ENCODE measurements at places on chromosomes 3 and 15.
A peak's percentile ranks its signal among the peaks of the same experiment; 100 is the strongest.

- DNase-seq: no peak
Measured at GRCh38 chr3:138135146-138135832, 3.1 kb upstream of the A4GNT start.

- peak; percentile 27 for DNase-seq
Measured at GRCh38 chr3:127610105-127610504, 11.9 kb downstream of the MCM2 start.

DNA sequence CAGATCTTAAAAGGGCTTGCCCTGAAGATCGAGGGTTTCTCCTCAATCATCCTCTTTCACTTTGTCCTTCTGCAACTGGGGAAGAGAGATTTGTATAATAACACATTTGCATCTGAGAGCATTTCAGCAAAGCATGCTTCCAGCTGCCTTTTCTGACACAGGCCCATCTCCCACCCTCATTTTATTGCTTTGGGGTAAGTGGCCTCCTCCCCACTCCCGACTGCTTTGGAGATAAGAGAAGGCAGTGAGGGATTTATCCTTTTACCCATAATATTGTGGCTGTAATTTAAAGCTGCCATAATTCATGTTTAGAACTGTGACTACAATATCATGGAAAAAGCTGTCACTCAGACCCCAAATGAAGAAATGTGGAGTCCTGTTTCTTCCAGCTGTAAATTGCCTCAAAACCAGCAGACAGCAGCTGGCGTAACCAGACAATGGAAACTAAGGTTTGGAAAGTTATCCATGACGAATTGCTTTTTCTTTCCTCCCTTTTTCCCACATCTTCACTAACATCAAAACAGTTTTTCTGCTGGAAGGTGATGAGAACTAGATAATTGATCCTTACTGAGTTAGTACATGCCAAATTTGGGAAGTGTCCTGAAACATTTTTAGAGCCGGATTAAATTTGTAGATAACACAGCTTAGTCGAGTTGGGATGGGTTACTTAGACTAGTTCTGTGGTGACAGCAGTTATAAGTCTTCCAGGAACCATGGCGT is 104.2 kb upstream of the PFN2 start:
- DNase-seq: no peak

DNA sequence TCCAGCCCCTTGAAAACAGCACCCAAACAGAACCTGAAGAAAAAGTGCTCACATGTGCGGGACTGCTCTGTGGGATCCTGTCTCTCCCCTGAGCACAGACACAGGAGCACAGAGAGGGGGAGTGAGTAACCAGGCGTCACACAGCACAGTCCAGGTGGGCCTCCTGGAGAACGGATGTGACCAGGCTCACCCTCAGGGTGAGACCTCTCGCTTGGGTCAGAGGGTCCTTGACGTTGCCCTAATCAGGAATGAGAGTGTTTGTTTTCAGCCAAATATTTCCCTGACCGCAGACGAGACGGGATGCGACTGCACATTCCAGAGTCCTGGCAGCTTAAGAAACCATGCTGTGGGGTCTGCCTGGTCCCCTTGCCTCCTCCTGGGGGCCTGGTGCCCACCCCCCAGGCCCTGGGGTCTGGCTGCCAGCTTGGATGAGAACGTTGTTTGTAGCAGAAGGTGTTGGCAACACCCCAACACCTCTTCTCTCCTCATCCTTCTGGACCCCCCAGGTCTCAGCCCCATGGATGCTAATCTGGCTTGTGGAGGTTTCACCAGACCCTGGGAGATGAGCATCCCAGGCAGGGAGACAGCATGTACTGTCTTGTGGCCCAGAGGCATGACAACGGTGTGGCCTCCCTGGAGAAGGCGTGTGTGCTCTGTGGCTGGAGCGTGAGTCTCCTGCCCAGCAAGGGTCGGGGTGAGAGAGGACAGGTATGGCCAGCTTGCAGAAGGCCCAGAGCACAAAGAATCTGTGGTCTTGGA is 42.1 kb upstream of the SLC6A6 start:
- no peak for DNase-seq

- DNase-seq: no peak
Measured at GRCh38 chr3:32602206-32602605, 31.5 kb upstream of the DYNC1LI1 start.

- no peak for DNase-seq
Measured at GRCh38 chr15:37370941-37371340, 270.6 kb upstream of the MEIS2 start.

- no peak for DNase-seq
Measured at GRCh38 chr15:55700876-55701275, 42.1 kb downstream of the PRTG start.

- DNase-seq: no peak
Measured at GRCh38 chr15:67696087-67696486, 129.2 kb upstream of the SKOR1 start.

- DNase-seq: no peak
Measured at GRCh38 chr3:126131881-126132750, 48.2 kb upstream of the SLC41A3 start.

DNA sequence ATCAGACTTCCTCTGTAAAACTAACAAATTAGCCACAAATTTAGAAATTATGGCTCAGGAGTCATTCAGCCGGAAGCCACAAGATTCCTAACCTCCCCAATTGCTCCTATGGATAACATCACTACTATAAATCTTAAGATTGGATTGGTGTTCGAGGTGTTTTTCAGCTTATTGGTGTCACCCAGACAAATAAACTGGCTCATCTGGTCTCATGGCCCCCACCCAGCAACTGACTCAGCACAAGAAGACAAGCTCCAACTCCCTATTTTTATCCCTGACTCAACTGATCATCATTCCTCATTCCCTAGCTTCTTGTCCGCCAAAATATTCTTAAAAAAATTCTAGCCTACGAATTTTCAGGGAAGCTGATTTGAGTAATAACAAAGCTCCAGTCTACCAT is 135.1 kb upstream of the STRIT1 start:
- DNase-seq: peak; percentile 94

DNA sequence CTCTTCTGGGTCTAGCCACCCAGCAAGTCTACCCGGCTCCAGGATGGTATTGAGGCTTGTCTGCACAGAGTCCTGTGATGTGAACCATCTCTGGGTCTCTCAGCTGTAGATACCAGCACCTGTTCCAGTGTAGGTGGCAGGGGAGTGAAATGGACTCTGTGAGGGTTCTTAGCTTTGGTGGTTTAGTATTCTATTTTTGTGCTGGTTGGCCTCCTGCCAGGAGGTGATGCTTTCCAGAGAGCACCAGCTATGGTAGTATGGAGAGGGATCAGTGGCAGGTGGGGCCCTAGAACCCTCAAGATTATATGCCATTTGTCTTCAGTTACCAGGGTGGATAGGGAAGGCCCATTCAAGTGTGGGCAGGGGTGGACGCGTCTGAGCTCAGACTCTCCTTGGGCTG is 283.4 kb upstream of the LYSMD4 start:
- no peak for DNase-seq

- no peak for DNase-seq
Measured at GRCh38 chr15:35705030-35705883, 159.3 kb upstream of the DPH6 start.

- DNase-seq: peak; percentile 67
Measured at GRCh38 chr15:39125904-39126303, 455.0 kb upstream of the THBS1 start.

DNA sequence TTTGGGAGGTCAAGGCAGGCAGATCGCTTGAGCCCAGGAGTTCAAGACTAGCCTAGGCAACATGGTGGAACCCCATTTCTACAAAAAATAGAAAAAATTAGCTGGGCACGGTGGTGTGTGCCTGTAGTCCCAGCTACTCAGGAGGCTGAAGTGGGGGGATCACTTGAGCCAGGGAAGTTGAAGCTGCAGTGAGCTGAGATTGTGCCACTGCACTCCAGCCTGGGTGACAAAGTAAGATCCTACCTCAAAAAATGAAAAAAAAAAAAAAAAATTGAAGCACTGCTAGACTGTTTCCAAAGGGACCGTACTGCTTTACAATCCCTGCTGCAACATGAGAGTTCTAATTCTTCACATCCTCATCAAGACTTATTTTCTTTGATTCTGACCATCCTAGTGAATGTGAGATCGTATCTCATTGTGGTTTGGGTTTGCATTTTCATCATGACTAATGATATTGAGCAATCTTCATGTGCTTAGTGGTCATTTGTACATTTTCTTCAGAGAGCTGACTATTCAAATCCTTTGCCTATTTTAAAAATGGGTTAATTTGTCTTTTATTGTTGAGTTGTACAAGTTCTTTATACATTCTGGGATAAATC is 10.8 kb downstream of the CMTM8 start:
- peak; percentile 96 for DNase-seq

- no peak for DNase-seq
Measured at GRCh38 chr15:40714144-40714543, 19.2 kb downstream of the RAD51 start.

DNA sequence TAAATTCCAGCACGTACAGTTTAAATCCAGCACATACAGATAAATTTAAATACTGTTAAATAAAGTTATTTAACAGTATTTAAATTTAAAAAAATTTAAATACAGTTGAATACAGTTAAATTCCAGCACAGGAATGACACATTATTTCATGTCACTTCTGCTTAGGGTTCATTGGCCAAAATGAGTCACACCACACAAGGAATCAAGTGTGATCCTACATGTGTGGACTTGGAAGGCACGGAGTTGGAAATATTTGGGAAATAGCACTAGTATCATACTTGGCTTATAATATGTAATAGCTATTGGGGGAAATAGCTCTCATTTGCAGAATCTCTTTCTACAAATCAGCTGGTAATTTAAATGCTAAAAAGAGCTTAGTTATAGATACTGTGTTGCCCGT is 10.6 kb downstream of the RAB7A start:
- peak; percentile 66 for DNase-seq

- DNase-seq: no peak
Measured at GRCh38 chr15:82726816-82727215, 17.1 kb upstream of the AP3B2 start.

GRCh38 chr3:87120881-87121280 is 106.2 kb upstream of the CHMP2B start:
- no peak for DNase-seq

DNA sequence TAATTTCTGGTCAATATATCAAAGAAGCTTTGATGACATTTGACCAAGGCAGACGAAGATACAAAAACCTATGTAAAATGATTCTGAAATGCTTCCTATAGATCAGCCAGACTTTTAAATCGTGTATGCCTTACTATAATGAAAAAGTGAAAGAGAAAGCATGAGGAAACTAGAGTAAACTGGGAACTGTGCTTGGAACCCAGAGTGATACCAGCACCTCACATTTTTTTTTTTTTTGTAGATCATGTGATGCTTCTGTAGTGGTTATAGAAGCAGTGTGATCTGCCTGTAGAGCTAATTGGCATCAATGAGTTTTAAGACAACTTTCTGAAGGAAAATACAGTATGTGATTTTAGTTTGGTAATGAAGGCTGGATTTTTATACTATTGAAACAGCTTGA is 150.7 kb downstream of the NLGN1 start:
- no peak for DNase-seq

DNA sequence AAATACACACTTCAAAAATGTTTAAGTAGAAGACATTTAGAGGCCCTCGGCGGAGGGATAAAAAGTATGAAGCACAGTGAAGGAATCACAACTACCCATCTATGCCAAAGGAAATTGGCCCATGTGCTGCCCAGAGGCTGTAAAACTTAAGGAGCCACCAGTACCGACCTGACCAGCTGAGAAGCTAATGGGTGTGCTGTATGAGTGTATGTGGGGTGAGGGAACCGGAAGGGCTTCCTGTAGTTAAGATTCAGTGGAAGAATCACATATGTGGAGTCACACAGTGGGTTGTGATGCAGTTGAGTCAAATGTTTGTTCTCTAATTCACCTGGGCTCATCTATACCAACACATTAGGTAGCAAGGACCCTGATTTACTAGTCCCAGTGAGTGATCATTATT is 516.0 kb upstream of the IL12A start:
- no peak for DNase-seq

DNA sequence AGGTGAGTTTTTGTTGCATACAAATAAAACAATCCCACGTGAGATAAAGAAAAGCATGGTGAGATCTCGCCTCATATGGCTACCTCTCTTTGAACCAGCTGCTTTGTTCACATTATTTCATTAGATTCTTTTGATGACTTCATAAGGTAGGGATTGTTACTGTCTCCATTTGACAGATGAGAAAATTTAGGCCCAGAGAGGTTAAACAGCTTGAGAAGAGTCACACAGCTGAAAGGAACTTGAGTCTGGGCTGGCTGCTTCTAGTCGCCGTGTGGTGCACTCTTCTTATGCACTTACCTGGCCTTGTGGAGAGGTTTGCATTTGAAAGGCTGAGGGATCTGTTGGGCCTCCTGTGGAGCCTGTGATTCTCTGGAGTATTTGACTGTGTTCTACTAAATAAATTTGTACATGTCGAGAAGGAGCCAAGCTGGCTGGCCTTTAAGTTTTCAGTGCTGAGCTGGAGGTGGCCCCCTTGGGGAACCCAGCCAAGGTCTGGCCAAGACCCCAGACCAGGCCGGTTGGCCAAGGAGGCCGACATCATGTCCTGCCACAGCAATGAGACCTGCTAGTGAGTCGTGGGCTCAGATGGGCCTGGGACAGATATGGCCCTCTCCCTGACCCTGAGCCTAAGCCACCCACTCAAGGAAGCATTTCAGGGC is 125.1 kb downstream of the SMAD6 start:
- no peak for DNase-seq

- DNase-seq: peak; percentile 67
Measured at GRCh38 chr15:42494998-42495360, 455 bp upstream of the SNAP23 start.

- no peak for DNase-seq
Measured at GRCh38 chr15:86852741-86853140, 773.1 kb downstream of the AGBL1 start.

DNA sequence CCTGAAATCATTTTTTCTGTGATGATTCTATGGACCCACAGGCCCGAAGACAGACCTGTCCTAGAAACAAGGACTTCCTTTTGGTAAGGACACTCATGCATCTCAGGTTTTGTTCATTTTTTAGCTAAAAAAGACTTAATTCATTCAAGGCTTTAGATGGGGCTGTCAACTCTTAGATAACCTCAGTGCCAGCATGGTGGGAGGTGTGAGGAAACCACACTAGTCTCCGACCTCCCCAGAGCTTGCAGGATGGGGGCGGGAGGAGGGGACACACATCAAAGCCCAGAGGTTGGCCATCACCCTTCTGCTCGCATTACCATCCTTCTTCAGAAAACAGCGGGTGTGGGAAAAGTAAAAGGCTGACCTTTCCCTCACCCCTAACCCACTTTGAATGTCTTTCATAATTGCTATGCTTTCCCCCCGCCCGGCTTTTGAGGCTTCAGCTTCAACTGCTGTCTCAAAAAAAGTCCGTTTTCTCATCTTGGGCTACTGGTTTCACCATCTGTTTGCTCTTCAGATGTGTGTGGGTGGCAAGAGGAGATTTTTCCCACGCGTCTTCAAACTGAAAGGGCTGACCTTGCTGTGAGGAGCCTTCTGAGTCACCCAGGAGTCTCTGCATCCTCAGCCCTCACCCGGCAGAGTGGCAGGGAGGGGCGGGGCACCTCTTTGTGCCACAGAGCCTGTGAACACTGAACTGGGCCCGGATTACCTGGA is 27.6 kb upstream of the CXCR6 start:
- peak; percentile 94 for DNase-seq

- peak; percentile 12 for DNase-seq
Measured at GRCh38 chr3:160968761-160969160, 136.4 kb downstream of the B3GALNT1 start.
